Activated T-cell treated with anti-CD3 and anti-CD28 coated beads, Interleukin-2, amount 50 U/mL, for 24 hours (primary cell): ENCODE measurements at places on chromosomes 7 and 10.
A peak's percentile ranks its signal among the peaks of the same experiment; 100 is the strongest.

- no peak for DNase-seq
Measured at GRCh38 chr7:118615681-118616080, 391.2 kb downstream of the ANKRD7 start.

- DNase-seq = peak; percentile 60
Measured at GRCh38 chr10:484925-485661, 204.4 kb downstream of the DIP2C start.

GRCh38 chr10:91864744-91865143, 44.5 kb downstream of the FGFBP3 start:
- no peak for DNase-seq

GRCh38 chr7:34991938-34992840, 45.1 kb downstream of the DPY19L1 start:
- DNase-seq = peak; percentile 35

DNA sequence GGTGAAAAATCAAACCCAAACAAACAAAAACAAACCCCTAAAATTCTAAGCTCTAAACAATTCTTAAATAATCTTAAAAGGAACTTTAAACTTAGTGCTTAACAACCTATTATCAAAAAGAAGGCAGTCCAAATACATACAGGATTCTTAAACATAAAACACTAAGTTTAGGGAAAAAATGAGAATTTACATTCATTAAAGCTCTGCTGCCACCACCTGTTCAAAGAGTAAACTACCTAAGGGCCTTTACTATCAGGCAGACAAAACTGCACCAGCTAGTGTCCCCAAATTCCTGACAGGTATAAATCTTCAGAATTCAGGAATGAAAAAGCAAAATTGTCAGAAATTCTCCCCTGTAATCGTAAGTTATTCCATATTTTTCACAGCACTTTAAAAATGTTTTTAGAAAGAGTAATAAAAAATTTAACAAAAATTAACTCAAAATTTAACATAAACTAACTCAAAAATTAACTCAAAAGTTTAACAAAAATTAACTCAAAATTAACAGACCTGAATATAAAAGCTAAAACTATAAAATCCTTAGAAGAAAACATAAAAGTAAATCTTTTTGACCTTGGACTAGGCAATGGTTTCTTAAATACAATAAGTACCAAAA, 55.1 kb downstream of the PDZD8 start:
- no peak for DNase-seq

DNA sequence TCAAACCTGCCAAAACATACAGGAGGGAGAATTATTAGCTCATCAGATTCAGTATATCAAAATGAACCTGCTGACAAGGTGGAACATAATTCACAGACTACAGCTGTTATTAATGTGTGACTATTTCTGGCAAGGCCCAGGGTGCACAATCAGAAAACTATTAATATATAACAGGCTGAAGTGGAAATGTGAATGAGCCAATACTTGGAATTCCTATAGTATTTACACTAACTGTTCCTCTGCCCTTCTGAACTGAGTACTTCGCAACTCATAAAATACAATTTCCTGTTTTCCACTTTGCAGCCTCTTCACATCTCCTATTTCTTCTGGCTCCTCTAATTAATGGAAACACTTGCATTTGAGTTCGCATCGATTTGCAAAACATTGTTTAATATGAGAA, 330.8 kb downstream of the DPP6 start:
- DNase-seq = no peak

DNA sequence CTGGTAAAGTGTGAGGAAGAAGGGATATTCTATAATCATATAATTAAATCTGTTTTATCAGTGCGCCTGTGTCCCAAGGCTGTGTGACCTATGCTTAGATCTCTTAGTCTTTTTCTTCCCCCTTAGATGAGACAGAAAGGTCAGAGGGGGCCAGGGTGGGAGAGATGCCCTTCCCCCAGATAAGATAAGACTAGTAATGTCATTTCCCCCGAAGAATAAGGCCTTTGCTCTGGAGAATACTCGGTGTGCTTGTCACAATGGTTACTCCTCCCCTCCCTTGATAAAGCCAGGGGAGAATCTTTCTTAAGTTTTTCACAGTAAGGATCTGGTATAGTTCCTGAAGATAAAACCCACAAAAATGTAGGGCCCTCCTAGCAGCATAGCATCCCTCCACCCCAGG, 1041.8 kb downstream of the SORCS3 start:
- DNase-seq = no peak

DNA sequence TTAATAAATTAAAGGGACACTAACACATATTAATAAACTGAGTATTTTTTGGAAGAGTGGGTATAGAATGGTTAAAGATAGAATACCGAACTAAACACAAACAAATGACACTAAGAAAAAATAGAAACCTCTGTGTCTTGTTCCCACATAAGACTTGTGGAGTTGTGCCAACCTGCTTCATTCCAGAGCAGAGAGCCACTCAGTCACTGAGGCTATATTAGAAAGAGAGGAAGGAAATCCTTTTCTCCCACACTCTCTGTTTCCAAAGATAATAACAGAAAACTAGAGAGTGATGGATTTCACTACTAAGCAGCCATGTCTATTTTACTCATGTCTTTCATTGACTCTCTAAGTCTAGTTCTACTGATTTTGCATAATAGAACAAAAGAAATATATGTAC, 26.0 kb downstream of the CTNNA3 start:
- no peak for DNase-seq

- DNase-seq = no peak
Measured at GRCh38 chr7:158322616-158323530, 264.8 kb downstream of the PTPRN2 start.

DNA sequence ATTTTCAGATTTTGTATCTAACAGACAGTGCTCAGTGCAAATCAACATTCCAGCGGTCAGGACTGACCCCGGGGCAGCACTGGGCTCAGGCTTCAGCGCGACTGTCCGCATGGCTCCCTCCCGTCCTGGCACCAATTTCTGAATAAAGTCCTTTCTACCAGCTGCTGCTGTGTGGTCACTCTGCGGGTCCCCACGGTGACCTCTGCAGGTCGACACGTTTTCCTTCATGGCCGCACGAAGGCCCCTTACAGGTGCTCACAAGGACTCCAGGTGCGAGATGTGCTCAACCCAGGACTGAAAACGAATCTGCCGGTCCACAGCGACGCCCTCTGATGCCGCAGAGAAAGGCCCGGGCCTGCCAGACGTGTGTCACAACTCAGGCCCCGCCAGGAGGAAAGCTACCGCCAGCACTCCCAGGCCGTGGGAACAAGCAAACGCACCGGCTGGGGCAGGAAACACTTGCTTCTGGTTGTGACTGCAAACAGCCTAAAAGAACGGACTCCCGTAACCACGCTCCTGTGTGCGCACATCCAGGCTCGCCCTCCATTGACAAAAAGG, 3.7 kb upstream of the UTF1 start:
- DNase-seq = no peak

DNA sequence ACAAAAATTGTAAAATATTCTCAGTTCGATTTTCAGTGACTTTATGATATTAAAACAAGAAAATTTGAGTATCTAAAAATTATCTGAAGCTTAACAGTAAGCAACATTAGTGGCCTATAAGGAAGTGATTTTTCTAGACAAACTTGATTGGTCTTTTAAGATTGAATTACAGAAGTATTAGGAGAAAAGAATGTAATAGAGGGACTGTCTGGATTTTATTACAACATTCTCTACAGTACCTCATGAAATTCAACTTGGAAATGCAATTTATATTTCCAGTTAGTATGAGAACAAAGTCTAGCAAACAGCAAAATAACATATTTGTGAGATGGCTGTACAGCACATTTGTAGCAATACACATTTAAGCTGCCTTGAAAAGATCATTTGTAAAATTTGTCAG, 18.8 kb downstream of the REEP3 start:
- no peak for DNase-seq
